PC-3 (cell line): ENCODE measurements at places on chromosomes 1 and 21. TPM values are rescaled to one million over a fixed set of nuclear protein-coding genes. Genes with fewer than 3 reads are reported as not detected.

- DNase-seq, result peak; percentile 36
These were observed 253.6 kb upstream of the IRF2BP2 start for GRCh38 chr1:234863551-234863971.

- no peak for DNase-seq
These were observed 219.4 kb downstream of the DUSP10 start for GRCh38 chr1:221522529-221522940.

DNA sequence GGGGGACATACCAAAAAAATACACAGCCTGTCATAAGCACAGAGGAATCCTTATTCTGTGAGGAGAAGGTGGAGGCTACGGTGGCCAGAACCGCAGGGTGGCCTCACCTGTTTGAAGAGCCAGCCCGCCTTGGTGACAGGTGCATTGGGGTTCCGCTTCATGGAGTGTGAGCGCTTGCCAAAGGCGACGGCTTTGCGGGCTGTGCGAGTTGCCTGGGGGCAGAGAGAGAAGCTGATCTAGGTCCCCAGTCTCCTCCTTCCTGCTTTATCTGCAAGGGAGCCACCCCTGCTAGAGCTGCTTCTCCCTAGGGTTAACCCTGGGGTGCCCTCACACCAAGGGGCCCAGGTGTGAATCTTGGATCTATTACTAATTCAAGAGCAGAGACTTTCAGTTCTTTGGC is 54.3 kb upstream of the GOLT1A start:
- DNase-seq, result no peak

DNA sequence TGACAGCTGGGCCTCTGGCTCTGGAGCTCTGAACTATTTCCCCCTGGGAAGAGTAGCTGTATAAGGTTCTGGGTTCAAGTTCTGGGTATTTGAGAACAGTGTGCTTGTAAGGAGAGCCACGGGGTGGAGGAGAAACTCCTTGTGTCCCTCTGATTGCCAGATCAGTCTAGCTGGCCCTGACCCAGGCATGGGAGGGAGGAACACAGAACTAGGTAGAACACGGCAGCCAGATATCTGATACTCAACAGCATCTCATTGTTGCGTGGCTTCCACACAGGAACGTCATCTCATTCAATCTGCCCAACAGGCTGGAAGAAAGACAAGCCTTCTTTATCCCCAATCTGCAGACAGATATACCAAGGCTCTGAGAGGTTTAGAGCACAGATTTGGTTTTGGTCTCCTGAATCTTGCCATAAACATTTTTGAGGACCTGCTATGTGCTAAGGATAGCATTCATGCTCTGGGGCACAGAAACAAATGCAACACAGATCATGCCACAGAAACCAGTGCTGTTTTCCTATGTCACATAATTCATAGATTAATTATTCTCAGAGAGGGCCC is 83.8 kb downstream of the PLXNA2 start:
- no peak for DNase-seq

GRCh38 chr1:77548285-77548684 is 134.2 kb downstream of the ZZZ3 start:
- no peak for DNase-seq

GRCh38 chr1:211527006-211527405 is 35.0 kb upstream of the RD3 start:
- no peak for DNase-seq

DNA sequence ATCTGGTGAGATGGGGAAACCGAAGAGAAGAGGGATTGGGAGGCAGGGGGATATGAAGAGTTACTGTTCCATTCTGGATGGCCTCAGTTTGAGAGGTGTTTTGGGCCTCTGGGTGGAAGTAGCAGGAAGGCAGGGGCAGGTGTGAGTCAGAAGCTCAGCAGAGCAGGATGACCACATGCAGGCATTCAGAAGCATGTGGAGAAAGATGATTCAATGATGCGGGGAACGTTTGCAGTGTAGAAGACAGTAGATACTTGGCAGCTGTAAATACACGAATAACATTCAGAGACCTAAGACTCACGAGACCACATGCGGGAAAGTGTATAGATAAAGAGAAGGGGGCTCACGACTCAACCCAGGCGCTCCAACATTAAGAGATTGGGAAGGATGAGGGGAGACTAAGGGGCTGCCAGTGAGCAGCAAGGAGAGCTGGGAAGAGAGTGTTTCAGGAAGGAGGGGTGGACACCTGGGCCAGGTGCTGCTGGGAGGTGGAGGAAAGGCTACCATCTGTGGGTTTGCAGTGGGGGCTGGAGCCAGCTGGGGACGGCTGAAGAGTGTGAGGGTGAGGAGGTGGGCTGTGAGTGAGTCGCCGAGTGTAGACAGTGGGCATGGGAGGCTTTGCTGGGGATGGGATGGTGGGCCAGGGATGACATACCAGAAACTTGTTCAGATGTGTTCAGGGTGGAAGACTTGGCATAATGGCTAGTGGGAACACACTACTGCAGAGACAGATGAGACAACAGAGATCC is 5.8 kb upstream of the EPS8L3 start:
- DNase-seq, result peak; percentile 55

GRCh38 chr1:232340446-232340845 is 289.5 kb downstream of the SIPA1L2 start:
- DNase-seq, result peak; percentile 22

DNA sequence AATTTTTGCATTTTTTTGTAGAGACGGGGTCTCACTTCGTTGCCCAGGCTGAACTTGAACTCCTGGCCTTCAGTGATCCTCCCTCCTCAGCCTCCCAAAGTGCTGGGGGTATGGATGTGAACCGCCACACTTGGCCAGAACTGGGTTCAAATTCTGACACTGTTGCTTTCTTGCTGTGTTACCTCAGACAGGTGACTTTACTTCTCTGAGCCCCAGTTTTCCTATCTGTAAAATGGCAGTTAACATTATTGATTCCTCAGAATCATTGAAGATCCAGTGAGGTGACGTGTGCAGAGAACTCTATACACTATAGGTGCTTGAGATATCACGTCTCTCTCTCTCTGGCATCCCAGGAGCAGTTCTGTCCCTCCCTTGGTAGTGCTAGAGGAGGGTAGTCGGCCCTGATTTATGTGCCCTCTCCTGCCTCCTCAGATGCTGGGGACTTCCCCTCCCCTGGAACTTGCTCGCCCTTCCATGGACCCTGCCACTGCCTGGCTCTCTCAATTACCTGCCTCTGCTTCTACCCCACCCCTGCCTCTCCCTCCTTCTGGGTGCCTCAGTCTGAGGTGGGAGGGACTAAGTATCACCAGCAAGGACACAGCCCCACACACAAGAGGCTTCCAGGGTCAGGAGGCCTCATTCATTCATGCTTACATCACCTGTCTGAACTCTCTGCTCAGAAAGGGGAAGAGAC is 2.8 kb upstream of the HPCA start:
- DNase-seq, result no peak

GRCh38 chr1:237038211-237038610 is 3.8 kb upstream of the RYR2 start:
- DNase-seq, result no peak

DNA sequence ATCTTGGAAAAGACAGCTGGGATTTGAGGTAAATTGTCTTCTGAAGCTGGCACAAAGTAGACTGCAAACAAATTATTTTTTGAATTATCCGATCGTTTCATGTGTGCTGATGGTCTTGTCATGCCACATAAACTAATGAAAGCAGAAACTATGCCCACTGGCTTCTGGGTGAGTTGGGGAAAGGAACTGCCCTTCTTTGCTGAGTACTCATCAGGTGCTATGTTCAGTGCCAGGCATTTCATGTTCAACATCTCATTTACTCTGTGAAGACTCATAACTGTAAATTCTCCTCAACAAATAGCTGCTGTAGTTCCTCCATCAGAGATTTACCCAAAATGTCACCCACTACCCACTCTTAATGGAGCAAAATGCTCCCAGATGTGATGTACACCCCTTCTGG is 1.2 kb downstream of the TRIT1 start:
- DNase-seq, result no peak

GRCh38 chr1:220331318-220331717 is 59.1 kb upstream of the RAB3GAP2 start:
- DNase-seq, result no peak

GRCh38 chr1:100735244-100735643 is 15.7 kb downstream of the VCAM1 start:
- DNase-seq, result no peak

GRCh38 chr1:11374748-11375110 is 101.7 kb downstream of the UBIAD1 start:
- DNase-seq, result no peak

- no peak for DNase-seq
These were observed 135.1 kb downstream of the CHD1L start for GRCh38 chr1:147377263-147378246.

DNA sequence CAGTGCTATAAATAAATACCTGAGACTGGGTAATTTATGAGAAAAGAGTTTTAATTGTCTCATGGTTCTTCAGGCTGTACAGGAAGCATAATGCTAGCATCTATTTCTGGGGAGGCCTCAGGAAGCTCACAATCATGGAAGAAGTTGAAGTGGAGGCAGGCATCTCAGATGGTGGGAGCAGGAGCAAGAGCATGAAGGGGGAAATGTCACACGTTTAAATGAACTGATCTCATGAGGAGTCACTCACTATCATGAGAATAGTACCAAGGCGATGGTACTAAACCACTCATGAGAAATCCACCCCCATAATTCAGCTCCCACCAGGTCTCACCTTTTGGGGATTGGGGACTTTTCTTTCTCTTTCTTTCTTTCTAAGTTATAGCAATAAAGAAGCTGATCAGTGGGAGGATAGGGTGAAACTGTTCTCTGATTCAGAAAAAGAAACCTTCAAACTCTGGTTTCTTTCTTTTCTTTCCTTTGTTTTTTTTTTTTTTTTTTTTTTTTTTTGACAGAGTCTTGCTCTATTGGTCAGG is 17.1 kb upstream of the SPAG17 start:
- DNase-seq, result no peak

DNA sequence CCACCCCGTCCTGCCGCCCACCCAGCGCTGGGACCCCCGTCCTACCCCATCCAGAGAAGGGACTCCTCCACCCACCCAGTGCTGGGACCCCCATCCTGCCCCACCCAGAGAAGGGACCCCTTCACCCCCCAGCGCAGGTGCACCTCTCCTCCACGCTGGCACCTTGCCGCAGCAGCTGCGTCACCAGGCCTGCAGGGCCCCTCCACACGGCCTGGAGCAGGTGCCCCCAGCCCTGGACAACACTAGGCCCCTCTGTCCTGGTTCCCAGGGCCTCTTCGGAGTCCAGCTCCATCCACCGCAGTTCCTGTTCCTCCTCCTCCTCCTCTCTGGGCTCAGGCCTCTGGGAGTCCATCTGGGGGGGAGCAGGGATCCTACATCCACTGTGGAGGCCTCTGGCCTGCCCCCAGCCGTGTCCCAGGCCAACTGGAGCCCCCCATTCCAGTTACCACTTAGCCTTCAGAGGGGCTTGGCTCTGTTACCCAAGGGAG is 378 bp downstream of the ANKRD65 start:
- DNase-seq, result no peak

DNA sequence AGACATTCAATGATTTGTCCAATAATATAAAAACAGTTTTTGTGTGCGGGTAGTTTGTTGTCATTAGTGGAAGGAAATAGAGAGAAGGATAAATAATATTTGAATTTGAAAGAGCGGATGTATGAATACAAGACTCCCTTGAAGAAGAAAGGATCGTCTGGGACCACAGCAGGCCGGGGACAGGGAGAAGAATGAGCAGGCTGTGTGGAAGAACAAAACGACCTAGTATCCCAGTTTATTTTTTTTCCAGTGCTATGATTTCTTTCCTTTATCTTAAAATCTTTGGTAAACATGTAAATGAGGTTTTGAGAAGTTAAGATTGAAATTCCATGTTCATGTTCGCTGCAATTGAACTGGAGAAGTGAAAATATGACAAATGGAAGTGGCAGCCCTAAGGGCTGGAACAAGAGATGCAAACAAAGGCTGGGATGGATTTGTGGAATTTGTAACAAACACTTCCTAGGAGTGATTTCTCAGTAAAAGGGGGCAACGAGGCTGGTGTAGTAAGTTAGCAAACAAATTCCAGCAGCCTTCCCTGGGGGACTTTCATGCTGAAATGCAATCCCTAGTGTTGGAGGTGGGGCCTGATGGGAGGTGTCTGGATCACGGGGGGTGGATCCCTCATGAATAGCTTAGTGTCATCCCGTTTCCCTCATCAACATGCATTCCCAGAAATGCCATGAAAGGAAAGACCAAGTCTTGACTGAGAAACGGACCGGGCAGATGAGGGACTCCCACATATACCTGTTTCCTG is 10.2 kb upstream of the IFI16 start:
- peak; percentile 27 for DNase-seq

- no peak for DNase-seq
These were observed 139.7 kb downstream of the SLC44A5 start for GRCh38 chr1:75471252-75471651.

- DNase-seq, result no peak
These were observed 39.1 kb upstream of the WASF2 start for GRCh38 chr1:27528818-27529703.

The SDC3 gene
- total RNA-seq, result 10.0 and 20.3 TPM in 2 replicates

The HPCAL4 gene
- 0.04 and 0.12 TPM in 2 replicates for total RNA-seq

The F13B gene
- total RNA-seq, result not detected in 2 replicates

The NBPF8 gene
- 19.3 and 19.8 TPM in 2 replicates for total RNA-seq

The TTLL10 gene
- 0.36 and 0.46 TPM in 2 replicates for total RNA-seq

The SLC9C2 gene
- total RNA-seq, result not detected in 2 replicates

The LCE1F gene
- not detected in 2 replicates for total RNA-seq

The MRPS14 gene
- total RNA-seq, result 18.8 and 21.8 TPM in 2 replicates

The ELAPOR1 gene
- 0.35 and 0.80 TPM in 2 replicates for total RNA-seq
